ENCODE measurements at places on chromosomes 13 and 19. TPM values are rescaled to one million over a fixed set of nuclear protein-coding genes. Genes with fewer than 3 reads are reported as not detected.

- H3K4me3 ChIP-seq, result no peak overlapping the region
- no peaks in the 10 kb centered on the region for H3K4me1 ChIP-seq
- H3K36me3 ChIP-seq, result no peaks in the 10 kb centered on the region
- DNase-seq, result no peak
- no peak overlapping the region for H3K27ac ChIP-seq
- no peaks in the 10 kb centered on the region for H3K27me3 ChIP-seq
Measured at GRCh38 chr13:39859898-39860297, 204.4 kb downstream of the COG6 start.

GRCh38 chr13:107348471-107348870, 780.5 kb upstream of the ARGLU1 start:
- no peaks in the 10 kb centered on the region for H3K36me3 ChIP-seq
- DNase-seq, result no peak
- no peaks in the 10 kb centered on the region for H3K4me1 ChIP-seq
- no peak overlapping the region for H3K27ac ChIP-seq
- H3K27me3 ChIP-seq, result no peaks in the 10 kb centered on the region
- H3K4me3 ChIP-seq, result no peak overlapping the region

DNA sequence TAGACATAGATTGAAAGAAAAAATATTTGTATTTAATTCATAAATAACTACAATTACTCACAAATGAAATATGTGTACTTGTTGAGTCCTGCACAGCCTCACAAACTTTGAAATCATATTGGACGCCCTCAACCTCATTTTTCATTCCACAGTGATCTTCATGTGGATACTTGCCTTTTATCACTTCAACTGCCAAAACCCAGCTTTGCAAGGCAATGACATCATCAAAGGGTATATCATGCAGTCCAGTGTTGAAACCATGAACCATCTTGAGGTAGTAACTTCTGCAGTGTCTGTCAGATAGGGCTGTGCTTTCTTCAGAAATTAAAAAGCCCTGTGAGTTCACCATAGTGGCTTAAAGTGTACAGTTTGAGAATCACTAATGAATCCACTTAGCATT, 82.2 kb downstream of the HS6ST3 start:
- H3K36me3 ChIP-seq, result no peaks in the 10 kb centered on the region
- no peak overlapping the region for H3K4me3 ChIP-seq
- H3K4me1 ChIP-seq, result no peaks in the 10 kb centered on the region
- DNase-seq, result no peak
- H3K27ac ChIP-seq, result no peak overlapping the region

The SLITRK6 gene
- not detected for total RNA-seq

The SPACA4 gene
- not detected for total RNA-seq

The FAM83E gene
- total RNA-seq, result 0.15 TPM

The SSC5D gene
- total RNA-seq, result 0.53 TPM

Data from gastrocnemius medialis (tissue), 4 donors.